T-helper 2 cell treated with Interferon-gamma antibody and Interleukin-4, amounts not matched to agents 5 μg/mL and 100 μg/mL, for 36 hours (primary cell): ENCODE measurements at places on chromosomes 1 and 21.

- no peak for DNase-seq
These were observed 46.3 kb upstream of the PDE9A start for GRCh38 chr21:42607102-42607501.

GRCh38 chr1:231419147-231419546 lies 2.9 kb downstream of the EGLN1 start:
- no peak for DNase-seq

DNA sequence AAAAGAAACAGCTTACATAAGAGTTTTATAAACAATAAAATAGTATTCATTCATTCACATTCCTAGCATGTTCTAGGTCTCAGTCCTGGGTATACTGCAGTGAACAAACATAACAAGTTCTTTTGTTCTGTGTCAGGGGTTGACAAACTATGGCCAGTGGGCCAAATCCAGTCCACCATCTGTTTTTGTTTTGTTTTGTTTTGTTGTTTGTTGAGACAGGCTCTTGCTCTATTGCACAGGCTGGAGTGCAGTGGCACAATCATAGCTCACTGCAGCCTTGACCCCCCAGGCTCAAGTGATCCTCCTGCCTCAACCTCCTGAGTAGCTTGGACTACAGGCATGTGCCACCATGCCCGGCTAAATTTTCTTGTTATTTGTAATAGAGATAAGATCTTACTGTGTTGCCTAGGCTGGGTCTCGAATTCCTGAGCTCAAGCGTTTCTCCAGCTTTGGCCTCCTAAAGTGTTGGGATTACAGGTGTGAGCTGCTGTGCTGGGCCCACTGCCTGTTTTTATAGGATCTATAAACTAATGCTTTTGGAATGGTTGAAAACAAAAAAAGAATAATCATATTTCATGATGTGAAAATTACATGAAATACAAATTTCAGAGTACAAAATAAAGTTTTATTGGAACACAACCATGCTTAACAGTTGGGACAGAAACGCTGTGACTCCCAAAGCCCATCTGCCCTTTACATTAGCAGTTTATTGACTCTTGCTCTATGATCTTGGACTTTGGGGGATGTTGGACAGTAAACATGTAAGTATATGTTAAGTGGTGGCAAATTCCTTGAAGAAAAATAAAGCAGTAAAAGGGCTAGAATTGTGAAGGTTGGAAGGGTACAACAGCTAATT lies 17.9 kb downstream of the CAPZA1 start:
- no peak for DNase-seq

GRCh38 chr21:43937891-43938309 lies 72.9 kb downstream of the AGPAT3 start:
- peak; percentile 17 for DNase-seq

DNA sequence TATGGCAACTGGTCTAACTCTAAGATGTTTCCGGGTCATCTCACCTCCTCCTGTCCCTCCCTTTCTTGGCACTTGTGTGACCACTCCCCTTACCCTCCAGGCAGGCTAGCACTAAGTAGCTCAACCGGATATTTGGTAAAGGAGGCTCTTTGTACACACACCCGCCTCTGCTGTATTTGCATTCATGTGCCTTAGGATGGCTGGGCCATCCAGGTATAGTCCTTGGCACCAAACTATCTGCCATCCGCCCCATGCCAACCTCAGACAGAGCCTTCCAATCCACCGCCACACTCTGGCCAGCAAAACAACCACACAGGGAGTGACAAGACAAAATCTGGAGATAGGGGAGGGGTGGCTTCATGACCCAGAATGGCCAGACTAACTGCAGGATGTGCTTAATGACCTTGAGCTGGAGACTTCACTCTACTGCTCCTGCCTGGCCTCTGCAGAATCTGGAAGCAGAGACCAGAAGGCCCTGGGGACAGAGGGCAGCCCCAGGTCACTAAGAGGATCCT lies 59.5 kb downstream of the CDK18 start:
- DNase-seq: no peak

- no peak for DNase-seq
These were observed 74.9 kb downstream of the FCRL5 start for GRCh38 chr1:157477419-157477818.

- DNase-seq: no peak
These were observed 14.7 kb upstream of the MYSM1 start for GRCh38 chr1:58714544-58714943.

GRCh38 chr1:58768971-58769808 lies 14.7 kb downstream of the JUN start:
- DNase-seq: no peak

- no peak for DNase-seq
These were observed 84.3 kb upstream of the CD53 start for GRCh38 chr1:110788673-110789072.

GRCh38 chr1:38097284-38097898 lies 50.8 kb upstream of the POU3F1 start:
- DNase-seq: no peak

DNA sequence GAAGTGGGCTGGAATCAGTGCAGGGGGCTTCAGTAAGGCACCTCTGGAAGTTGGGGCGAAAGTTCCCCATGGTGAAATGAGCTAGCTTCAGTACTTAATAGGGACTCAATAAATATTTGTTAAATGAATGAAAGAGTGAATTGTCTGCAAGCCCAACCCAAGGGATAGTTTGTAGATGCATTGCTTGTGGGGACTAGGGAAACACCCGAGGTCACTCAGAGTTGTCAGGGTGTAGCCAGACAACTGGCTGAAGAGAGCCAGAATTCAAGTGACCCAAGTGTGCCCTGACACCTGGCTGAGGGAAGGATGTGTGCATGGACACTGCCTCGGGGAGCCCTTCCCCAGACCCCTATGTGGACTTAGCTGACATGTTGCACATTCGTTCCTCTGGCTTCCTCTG lies 1.3 kb upstream of the SLC26A9 start:
- DNase-seq: no peak

DNA sequence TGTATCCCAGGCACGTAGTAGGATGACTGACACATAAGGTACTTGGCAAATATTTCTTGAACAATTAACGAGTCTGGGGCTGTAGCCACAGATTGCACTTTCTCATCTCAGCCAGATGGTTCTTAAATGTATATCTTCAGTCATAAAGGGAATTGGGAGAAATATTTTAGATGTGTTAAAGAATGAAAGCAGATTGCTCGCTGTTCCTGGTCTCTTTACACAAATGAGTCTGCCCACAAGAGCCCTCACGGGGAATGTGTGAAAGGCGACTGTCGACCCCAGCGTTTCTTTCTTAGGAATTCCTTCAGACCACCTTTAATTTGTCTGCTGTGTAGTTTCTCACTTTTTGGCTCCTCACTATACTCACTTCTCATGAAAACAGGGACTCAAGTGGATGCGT lies 725 bp downstream of the MT1HL1 start:
- DNase-seq: no peak

DNA sequence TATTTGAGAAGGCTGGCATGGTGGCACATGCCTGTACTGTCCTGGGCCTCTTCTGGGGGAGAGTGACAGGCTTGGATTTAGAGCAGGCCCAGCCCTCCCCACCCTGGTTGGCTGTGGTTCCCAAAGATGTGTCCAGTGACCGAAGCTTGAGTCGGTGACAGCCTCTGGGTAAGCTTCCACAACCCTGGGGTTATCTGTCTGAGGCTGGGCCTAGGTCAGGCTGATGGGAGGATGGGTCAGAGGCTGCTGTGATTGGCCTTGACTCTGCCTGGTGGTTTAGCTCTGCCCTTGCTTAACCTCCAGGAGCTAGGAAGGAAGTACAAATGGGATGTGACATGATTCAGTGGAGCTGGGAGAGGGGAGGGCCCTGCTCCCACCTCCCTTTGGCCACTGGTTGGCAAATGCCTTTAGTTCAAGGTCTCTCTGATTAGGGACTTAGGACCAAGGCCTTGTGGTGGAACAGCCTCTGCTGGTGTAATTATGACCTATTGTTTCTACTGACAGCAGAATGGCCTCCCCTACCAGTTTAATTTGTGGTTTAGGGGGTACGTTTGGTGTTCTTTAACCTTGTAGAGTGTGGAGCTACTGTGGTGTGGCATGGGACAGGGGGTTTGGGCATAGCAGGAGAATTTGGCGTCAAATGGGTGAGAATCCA lies 16.6 kb downstream of the NUDC start:
- no peak for DNase-seq

DNA sequence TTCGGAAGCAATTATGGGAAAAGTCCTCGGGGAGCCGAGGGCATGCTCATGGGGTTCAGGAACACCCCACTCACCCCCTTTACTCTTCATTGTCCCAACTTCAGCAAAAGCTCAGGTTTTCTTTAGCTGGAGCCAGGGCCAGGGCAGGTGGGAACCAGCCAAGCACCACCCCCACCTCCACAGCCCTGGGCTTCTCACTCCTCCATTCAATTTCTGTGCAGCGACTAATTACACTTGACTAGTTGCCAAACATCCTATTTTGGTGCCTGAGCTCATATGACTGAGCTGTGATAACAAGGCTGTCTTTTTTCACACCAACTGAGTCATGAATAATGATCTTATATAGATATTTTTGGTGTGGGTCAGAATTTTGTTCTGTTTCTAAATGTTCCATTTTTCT lies 257.2 kb upstream of the AJAP1 start:
- no peak for DNase-seq

DNA sequence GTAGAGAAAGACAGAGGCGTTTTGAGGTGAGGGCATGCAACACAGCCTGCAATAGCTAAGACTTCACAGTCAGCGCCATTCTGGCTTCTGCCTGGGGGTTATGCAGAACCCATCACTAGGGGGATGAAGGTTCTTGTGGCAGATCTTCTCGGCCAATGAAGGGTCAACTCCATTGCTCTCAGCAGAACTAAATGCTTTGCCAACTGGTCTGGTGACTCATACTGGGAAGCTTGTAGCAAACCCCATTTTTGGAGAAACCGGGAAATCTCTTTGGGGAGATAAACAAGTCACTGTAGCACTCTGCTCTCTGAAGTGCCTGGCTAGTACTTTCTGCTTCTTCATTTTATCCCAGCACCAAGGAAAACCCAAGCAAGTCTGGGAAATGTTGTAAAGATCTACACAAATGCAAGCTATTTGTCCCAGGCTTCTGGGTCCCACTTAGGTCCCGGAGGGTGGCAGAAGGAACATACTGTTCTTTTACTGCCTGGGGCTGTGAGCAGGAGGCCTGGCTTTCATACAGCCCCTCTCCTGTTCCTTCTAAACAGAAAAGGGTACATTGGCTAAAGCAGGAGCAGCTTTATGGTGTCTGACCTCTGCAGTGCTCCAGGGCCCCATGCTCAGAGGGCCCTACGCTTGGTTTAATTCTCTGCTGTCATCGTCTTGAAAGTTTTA lies 28.8 kb downstream of the SHISA4 start:
- DNase-seq: no peak

DNA sequence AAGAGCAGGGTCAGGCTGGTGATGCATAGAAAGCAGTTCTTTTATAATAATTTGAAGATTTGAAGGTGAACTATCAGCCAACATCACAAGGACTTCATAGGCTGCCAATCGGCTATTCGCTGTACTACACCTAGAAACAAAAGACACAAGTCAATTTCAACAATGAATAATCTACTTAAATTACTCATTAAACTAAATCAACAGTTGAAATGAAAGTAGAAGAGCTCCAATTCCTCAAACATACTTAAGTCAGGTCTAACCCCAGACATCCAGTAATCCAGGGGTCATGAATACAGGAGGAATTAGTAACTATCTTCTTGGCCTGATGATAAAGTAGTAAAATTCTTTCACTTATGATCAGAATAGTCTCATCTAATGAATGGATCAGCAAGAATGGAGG lies 64.5 kb downstream of the PCSK9 start:
- no peak for DNase-seq

DNA sequence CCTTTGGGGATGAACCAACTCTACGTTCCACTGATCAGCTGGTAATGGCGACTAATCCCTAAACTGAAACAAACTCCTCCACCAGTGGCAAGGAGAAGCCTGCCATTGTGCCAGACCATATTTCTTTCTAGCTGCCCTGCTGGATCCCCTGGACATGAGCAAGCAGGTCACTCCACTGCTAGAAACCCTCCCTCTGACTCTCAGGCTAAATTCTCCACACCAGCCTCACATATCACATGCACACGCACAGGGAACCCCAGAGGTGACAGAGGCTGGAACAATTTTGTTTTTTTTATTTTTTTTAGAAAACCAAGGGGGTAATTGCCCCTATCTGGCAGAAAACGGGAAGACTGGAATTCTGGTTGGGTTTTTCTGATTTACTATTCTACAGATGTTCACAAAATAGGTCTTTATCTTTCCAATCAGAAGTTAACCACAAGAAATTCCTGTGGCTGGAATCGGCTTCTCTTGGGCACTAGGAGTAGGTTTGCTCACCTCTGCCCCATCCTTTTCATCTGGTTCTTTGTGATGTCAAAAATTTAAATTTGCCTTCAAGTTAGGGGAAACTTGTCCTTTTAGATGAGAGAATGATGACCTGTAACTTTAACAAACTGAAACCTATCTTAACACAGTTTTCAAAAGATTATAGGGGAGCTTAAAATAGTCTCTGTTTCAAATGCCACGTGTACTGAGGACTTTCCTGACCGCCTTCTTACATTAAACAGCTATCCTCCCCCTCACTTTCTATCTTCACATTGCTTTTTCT lies 258.1 kb downstream of the SDCCAG8 start:
- no peak for DNase-seq
